Head of caudate nucleus (tissue), 42 donors: ENCODE measurements at places on chromosomes 3 and 15.

DNA sequence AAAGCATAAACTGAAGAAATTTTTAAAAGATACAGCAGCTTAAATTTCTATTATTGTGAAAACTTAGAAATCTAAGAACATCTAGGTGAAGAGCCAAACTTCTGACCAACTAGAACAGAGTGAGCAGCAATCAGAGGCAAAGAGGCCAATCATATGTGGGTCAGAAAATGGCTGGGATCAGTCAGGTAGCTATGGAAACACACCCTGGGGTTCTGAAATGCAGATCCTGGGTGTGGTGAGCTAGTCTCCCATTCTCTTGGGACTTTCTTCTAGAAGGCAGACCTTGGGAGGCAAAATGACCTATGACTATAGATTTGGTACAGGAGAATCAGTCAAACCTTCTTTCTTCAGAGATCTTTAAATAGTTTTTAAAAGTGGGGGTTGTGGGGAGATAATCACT is 385.8 kb downstream of the TBC1D5 start:
- no peak for DNase-seq

GRCh38 chr3:11558002-11558401 is 85.7 kb downstream of the VGLL4 start:
- DNase-seq, result no peak

- peak; percentile 46 for DNase-seq
These were observed 65.5 kb downstream of the SRGAP3 start for GRCh38 chr3:9183811-9184460.

GRCh38 chr3:109707617-109708016 is 370.3 kb upstream of the DPPA4 start:
- DNase-seq, result no peak
